ENCODE measurements at places on chromosomes 1 and 21.

DNA sequence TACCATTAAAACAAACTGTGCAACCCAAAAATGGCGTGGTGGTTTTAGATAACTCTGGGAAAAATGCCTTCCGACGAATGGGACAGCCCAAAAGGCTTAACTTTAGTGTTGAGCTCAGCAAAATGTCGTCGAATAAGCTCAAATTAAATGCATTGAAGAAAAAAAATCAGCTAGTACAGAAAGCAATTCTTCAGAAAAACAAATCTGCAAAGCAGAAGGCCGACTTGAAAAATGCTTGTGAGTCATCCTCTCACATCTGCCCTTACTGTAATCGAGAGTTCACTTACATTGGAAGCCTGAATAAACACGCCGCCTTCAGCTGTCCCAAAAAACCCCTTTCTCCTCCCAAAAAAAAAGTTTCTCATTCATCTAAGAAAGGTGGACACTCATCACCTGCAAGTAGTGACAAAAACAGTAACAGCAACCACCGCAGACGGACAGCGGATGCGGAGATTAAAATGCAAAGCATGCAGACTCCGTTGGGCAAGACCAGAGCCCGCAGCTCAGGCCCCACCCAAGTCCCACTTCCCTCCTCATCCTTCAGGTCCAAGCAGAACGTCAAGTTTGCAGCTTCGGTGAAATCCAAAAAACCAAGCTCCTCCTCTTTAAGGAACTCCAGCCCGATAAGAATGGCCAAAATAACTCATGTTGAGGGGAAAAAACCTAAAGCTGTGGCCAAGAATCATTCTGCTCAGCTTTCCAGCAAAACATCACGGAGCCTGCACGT, 82.1 kb downstream of the PRDM2 start:
- DNase-seq, result peak; percentile 76

DNA sequence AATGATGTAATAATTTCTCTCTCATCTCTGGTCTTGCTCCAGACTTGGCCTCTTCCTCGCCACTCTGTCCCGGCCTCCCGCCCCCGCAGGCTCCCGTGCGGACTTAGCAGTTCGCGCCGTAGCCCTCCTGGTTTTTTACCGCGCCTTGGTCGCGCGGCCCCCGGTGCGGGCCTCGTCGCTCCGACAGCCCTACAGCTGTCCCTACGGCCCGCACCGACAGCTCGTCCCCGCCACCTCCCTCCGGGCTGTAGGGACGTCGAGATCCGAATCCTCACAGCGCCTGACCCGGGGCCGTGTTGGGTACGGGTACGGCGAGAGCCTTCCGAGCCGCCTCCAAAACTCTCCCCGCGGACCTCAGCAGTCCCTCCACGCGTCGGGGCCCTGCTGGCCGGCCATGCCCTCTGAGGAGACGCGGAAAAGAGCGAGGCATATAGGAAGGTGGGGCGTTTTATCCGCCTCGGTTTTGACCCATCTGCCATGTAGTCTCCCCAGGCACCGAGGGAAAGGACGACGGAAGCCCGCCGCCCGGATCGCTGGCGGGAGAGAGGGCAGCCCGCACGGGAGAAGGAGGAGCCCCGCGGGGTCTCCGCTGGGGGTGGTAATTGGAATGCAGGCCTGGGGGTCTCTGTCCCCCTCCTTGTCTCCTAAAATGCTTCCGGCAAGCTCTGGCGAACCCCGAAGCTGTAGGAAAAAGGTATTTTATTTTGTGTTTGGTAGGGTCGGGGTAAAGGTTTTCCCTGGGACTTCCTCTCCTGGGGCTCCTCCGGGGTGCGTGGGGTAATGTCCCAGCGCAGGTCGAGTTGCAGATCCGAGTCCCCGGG, 3.3 kb downstream of the LHX4 start:
- DNase-seq, result no peak

GRCh38 chr1:199102239-199102638, 463.4 kb downstream of the PTPRC start:
- DNase-seq, result no peak

DNA sequence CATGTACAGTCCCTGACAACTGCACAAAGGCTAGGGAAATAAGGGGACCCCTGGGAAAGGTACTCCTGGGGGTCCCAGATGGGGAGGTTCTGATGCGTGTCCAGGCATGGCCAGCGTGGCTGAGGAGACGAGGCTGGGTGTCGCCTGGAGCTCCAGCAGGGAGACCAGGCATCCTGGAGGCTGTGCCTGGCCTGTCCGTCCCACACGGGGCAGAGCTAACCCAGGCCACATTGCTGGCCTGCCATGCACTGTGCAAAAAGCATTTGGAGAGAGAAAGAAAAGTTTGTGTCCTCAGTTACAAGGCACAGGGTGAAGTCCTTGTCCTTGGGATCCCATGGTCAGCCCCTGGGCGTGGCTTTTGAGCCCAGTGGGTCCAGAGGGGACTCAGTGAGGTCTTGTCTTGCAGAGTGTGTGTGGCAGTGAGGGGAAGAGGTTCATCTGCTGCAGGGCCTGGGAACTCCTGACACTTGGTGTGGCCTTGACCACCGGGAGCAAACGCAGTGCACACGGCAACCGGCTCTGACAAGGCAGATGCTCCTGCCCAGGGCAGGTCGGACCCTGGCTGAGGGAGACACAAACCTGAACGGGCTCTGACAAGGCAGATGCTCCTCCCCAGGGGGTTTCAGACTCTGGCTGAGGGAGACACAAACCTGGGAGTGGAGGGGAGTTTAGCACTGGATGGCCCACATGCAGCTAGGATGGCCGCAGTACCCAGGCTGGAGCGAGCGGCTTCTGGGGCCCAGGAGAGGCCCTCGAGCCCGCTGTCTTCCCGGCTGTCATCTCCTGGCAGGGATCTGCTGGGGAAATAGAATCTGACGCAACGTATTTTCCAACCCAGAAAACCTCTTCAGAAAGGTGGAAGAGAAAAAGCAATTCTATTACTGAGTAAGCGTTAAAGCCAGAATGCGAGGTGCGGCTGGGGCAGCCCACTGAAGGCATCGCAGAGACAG, 37.3 kb upstream of the COL18A1 start:
- DNase-seq, result no peak

- DNase-seq, result no peak
Measured at GRCh38 chr1:13674377-13674776, 25.6 kb upstream of the PRDM2 start.

- DNase-seq, result no peak
Measured at GRCh38 chr21:25031750-25032149, 575.5 kb downstream of the MRPL39 start.

GRCh38 chr1:44985747-44986359, 542 bp downstream of the EIF2B3 start:
- no peak for DNase-seq

GRCh38 chr1:210438928-210439841, 110.5 kb downstream of the HHAT start:
- peak; percentile 100 for DNase-seq

DNA sequence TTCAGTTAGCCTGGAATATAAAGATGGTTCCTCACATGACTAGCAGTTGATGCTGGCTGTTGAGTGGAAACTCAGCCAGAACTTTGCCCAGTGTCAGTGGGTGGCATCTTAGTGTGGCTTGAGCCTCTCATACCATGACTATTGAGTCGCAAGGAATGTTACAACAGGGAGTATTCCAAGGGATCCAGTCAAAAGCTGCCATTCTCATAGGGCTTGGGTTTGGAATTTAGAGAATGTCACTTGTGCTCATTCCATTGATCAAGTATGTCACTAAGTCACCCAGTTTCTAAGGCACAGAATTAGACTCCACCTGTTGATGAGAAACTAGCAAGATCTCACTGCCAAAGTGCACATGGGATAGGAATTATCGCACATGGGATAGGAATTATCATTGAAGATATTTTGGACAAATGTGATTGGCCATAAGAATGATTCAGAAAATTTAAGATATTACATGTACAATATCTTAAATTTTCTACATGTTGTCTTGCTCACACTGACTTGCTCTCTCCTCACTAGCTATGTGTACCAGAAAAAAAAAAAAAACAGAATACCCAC, 1290.7 kb upstream of the ADGRL2 start:
- no peak for DNase-seq

- no peak for DNase-seq
Measured at GRCh38 chr1:77385551-77385950, 103.7 kb downstream of the AK5 start.

DNA sequence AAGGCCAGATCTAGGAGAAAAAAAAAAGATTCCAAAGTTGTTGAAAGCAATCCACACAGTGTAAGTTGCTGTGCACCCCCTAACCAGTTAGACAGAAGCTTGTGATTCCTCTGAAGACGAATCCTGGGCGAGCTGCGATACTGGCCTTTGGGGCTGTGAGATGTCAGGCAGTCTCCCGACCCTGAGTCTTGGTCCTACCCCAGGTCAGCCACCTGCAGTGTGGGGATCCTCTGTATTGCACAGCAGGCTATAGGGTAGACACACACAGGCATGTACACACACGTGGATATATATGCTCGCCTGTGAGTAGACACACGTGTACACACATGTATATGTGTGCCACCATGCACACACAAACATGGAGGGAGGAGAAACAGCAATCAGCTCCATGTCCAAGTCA, 12.9 kb downstream of the ACTRT2 start:
- DNase-seq, result no peak

DNA sequence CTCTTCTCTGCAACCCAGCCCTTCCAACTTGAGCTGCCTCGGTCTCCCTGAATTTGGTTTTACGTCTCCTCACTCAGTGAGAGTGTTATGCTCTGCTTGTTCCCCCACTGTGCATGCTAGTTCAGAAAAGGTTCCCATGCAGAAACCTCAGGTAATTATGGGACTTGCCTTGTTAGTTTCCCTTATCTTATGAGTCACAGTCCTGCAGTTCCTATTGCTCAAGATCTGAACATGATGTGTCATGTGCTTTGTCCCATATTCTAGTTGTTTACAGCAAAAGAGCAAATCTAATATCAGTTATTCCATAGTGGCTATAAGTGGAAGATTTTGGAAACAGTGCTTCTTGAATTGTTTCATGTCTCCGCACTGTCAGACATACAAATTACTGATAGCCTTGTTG, 74.4 kb downstream of the DUSP10 start:
- peak; percentile 58 for DNase-seq

- DNase-seq, result no peak
Measured at GRCh38 chr1:98403963-98404480, 257.5 kb upstream of the SNX7 start.

GRCh38 chr1:27522432-27523336, 32.7 kb upstream of the WASF2 start:
- peak; percentile 61 for DNase-seq

- DNase-seq, result no peak
Measured at GRCh38 chr1:68149110-68149798, 83.1 kb downstream of the WLS start.

GRCh38 chr1:182816863-182817262, 22.3 kb upstream of the DHX9 start:
- DNase-seq, result no peak

DNA sequence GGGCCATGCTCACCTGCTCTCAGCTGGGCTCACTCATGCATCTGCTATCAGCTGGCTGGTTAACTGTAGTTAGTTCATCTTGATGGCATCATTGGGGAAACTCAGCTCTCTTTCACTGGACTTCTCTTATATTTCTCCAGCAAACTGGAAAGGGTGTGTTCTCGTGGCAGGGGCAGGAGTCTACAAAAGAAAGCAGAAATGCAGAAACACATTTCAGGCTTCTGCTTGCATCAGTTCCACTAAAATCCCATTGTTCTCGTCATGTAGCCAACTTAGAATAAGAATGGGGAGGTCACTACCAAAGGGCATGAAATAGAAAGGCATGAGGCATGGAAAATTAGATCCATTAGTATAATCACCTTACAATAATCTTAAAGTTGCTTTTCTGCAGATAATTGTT, 207.3 kb downstream of the NRIP1 start:
- no peak for DNase-seq

DNA sequence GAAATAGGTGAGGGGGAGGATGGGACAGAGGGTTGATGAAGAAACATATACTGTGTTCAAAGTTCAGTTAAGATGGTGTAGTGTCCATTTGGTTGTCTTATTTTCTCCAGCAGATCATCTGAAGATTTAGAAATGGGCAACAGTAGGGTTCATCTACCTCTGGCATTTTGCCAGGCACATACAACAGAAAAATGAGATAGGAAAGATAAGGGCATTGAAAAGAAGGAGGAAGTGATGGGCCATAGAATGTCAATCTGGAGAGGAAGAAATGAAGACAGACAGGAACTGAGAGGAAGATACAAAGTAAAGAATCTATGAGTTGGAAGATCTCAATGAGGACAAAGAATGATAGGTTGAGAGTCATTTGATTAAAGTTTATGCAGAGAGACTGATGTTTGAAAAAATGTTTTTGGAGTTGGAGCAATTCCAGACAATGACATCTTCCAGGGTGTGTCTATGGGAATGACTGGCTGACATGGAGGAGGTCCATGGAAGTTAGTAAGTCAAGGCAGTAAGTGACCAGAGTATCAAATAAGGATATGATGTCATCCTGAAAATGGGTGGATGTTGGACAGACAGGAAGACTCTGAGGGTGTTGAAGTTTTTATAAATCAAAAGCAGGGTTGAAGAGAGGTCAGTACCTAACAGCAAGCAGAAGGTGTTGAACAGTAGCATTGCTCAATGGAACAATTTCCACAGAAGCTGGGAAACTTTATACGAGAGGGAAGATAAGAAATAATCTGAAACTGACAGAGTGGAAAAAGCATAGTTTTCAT, 18.7 kb upstream of the CD55 start:
- DNase-seq, result peak; percentile 3

DNA sequence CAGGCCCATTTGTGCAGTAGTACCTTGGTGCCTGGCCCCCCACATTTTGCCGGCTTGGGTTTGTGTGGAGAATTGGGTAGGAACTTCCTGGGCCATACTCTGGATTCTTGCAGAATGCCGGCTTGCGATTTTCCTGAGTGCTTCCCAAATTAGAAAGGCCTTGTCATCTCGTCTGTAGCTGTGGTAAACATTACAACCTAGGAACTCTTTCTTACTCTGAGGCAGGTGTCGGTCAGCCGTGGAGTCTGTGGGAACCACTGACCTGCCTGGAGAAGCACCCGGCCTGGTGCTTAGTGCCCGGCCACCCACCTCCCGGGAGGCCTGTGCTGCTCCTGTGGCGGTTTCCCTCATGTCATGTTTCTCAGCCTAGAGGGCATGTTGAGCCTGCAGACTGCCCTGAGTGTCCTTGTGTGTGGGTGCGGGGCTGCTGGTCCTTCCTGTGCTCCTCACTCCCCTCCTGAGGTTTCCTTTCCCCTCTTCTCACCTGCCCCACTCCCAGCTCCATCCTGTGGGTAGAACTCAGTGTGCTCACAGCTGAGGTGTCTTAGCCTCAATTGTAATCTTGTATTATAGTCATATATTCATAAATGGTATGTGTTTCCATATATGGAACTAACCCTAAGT, 64.7 kb downstream of the S100B start:
- no peak for DNase-seq

DNA sequence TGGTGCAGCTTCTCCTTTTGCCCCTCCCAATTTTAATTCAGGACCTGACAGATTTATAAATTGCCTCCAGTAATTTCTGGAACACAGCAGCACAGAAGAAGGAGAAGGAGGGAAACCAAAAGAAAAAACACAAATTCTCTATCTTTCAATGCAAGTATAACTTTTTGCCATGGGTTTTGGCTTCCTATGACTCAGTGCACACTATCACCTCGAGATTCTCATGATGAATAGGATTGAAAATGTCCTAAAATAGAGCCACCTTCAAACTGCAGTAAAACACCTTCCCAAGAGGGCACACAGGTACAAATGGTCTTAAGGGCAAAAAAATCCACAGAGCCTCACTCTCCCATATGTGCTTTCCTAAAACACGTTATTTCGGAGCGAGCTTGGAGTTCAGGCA, 113.6 kb downstream of the HLCS start:
- no peak for DNase-seq

Data from fibroblast of upper back skin (primary cell).